Stimulated activated CD4-positive, alpha-beta T cell treated with anti-CD3 and anti-CD28 coated beads, Interleukin-1b, Interleukin-23, amount 100 ng/mL, for 1 hour (primary cell): ENCODE measurements at places on chromosomes 1 and 21.

DNA sequence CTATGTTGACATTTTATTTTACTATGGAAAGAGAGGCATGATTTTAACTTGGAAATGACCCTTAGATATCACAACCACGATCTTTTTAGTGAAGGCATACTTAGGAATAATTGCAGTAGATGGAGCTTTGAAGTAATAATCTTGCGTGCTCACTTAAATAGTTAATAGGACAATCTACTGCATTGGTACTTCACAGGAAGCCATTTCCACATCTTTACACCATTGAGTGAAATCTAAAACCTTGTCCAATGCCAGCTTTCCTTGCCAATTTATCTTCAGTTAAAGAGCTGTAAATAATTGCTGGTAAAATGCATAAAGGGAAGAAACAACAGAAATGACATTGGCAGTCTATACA, 586.3 kb downstream of the ADGRL2 start:
- no peak for DNase-seq

- no peak for DNase-seq
Observed at GRCh38 chr1:26788515-26788785, 700 bp downstream of the PIGV start.

DNA sequence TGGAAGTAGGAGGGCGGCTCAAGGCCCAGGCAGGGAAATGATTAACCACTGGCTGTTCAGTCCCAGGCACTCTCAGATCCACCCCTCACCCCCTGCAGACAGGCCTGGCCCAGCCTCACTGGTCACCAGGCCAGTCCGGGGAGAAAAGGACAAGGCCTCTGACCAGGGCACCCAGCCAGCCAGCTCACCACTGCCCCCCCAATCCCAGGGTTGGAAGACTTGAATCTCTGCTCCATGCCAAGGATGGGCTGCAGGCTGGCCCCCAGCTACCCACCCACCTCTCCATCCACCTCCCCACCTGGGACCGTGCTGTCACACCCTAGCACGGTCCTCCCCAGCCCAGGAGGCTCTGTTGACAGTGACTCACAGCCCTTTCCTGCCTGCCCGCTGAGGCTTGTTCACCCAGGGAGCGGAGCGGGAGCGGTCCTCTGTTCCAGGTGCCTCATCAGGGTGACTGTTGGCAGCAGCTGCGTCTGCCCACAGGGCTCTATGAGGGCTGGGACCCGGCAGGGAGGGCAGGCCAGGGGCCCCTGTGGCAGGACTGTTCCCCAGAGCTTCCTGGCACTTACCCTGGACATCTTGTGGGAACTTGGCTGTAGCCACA, 2.2 kb downstream of the LAD1 start:
- no peak for DNase-seq

DNA sequence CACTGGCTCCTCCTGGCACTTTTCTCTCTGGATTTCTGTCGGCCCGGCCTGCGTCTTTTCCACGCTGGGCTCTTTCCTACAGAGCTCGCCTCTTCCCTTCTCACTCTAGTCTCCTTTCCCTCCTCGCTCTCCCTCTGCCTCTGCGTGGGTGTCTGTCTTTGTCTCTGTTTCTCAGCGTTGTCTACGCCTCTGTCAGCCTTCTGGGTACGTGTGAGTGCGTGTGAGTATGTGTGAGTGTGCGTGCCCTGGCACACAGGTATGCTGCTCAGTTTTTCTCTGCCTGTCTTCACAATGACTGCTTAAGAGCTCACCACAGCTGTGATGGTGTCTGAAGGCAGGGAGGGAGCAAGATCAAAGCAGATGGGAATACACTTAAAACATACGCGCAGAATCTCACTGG, 77.7 kb downstream of the KIRREL1 start:
- no peak for DNase-seq

- no peak for DNase-seq
Observed at GRCh38 chr1:92051948-92052347, 22.2 kb downstream of the EPHX4 start.

DNA sequence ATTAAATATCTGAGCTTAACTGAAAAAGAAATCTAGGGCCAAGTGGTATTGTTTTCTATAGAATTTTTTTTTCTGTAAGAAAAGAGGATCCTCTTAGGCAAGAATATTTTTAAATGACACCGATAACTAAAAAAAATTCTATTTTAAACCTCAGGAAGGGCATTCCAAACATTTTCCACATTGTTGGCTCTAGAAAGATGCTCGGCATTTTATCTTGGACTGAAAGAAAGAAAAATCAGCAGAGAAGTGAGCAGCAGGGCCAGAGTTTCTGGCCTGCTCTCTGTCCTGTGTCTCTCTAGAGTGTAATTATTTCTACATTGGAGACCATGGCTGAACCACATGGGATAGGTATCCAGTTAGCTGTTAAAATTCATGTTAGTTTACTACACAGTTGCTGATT, 192.5 kb upstream of the GREM2 start:
- DNase-seq, result no peak

GRCh38 chr1:58724483-58724882, 24.6 kb upstream of the MYSM1 start:
- no peak for DNase-seq

- no peak for DNase-seq
Observed at GRCh38 chr1:167554028-167554779, 642 bp upstream of the CREG1 start.

DNA sequence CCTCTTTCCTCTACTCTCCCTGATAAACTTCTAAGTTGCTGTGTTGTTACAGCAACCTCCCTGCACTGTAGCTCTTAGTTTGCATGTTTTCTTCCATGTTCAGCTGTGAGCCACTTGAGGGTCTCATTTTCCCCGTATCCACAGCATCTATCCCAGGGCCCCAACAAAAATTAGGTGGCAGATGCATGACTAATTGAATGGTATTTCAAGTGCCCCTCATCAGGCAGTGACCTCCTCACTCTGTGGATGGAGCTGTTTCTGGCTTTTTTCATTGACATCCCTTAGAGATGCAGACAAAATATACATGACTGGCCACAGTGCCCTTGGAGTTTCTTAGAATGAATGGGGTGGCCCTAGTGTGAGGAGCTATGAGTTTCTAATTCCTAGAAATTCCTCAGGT, 3.4 kb downstream of the CASQ2 start:
- DNase-seq, result no peak
